GF-D8 (cell line): ENCODE measurements at places on chromosomes 12 and 14.

DNA sequence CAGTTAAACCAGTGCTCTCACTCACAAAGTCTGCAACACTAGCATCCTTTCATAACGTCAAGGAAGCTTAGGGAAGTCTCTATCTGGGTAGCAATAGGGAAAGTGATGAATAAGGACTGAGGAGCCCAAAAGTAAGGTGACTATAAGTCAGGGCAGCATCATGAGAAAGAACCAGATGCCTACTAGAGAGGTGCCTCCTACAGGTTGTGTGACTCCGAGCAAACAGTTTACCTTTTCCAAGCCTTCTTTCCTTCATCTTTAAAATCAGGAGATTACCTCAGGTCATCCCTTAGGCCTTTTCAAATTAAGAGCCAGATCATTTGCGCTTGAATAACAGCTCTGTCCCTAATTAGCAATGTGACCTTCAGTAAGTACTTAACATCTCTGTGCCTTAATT, 40.2 kb downstream of the RTN1 start:
- DNase-seq = no peak

DNA sequence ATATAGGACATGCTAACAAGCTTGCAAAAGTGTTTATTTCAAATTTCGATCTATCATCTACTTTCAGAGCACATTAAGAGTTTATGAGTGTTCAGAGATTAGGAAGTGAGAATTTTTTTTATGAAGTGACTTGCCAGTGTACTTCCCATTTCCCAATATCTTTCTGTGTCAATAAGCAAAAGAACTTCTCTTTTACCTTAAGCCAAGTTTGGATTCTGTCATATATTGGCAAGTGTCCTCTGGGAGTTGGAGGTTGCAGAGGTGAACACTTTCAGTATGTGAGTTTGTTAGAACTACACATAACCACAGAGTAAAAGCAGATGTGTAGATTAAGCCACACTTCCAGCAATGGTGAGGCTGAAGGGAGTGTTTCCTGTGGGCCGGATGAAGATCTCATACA, 16.6 kb upstream of the KLRF1 start:
- peak; percentile 8 for DNase-seq

DNA sequence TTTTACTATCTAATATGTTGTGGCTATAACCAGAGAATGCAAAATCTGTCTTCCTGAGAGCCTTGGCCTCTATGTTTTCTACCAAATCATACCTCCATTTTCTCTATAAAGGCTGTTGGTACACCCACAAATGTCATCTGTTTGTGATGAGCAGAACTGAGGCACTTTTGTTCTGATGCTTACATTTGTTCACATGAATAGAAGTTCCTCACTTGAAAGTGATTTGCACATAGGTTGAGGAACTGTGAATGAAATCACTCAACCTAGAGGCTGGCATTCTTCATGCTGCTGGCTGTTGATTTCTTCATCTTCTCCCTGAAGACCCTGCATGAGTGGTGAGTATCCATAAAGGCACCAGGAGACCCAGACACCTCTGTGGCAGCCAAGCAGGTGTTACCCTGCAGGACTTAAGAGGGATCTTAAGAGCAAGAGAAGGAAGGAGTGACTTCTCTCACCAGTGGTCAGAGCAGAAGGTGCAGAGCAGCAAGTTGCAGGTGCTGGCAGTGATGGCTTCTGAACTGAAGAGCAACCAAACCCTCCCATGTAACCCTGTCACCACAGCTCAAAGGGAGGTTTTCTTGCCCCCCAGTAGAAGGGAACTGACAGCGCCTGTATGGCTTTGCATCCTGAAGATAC, 110.3 kb downstream of the HMGA2 start:
- DNase-seq = no peak

- no peak for DNase-seq
These were observed 18.7 kb upstream of the EPYC start for GRCh38 chr12:91023326-91024004.

DNA sequence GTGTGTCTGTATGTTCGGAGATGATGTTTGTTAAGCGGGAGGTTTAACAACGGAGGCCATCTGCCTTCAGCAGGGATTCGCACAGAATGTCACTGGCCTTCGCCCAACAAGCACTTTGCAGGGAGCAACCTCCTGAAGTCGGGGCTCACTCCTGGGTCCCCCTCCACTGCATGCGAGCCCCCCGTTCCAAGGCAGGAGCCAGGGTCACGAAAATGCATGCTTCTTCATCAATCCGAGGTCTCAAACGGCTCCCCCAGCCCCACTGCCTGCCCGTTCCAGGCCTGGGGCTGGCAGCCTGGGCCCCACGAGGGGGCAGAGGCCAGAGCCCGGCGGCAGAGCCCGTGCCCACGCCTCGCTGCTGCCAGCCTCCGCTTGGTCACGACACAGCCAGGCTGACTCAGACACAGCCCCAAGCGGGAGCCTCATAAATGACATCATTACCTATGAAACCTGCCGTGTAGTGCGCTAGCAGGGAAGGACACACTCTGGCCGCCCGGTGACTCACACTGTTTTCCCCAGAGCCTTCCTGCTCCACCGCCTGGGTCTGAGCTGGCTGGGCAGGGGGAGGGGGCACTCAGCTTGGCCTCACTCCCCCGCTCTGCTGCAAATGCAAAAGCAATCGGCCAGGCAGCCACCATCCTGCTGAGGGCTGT, 169.5 kb upstream of the RTL1 start:
- DNase-seq = no peak

GRCh38 chr14:93970585-93970964, 5.8 kb downstream of the ASB2 start:
- DNase-seq = peak; percentile 6

- no peak for DNase-seq
These were observed 183.6 kb upstream of the G2E3 start for GRCh38 chr14:30375296-30375892.

GRCh38 chr12:122856999-122857671, 21.9 kb downstream of the HIP1R start:
- no peak for DNase-seq

DNA sequence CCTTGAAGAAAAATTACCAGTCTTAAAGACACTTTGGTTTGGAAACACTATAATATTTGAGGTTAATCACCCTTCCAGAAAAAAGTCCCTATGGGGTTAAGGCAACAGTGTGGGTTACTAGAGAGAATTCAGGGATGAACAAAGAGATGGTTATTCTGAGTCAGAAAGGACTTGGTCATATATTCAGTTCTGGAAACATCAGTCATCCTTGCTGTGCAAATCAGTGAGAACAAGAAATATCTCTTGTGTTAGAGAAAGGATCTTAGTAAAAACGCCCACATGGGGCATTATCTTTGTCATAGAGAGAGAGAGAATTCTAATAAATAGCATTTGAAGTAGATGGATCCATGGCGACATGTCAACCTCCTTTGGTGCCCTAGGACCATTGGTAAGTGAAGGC, 59.4 kb upstream of the E2F7 start:
- DNase-seq = no peak

- DNase-seq = no peak
These were observed 122.5 kb upstream of the BCAT1 start for GRCh38 chr12:25071366-25071765.

DNA sequence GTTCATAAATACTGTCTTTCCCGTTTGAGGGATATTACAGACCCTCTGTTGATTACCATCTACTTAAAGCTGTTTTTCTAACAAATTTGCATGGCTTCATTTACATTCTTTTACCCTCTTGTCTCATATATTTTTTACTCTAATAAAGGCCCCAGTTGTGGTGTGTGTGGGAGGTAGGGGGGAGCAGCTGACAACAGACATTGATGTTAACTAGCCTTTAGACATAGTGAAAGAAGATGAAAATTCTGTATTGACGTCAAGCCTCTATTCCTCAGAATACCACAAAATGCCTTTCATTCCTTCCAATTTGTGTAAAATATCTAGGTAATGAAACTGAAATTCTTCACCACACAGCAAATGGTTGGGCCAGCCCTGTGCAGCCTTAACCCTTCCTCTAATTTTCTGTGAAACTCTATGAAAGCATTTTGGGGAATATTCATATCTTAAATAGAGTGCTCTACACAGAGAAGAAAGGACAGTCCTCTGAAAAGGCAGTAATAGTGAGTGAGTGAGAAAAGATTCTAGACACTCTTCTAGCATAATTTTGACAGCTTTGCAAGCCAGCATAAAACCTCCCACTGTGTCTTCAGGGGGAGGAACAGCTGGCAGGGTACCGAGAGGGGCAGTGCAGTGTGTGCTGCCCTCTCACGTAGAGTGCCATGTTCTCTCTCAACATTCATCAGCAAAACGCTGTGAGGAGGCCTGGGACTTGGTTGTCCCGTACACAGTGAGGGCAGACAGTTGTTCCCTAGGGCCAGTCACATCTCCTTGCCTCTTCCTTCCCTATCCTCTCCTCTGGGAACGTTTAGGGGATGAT, 20.1 kb upstream of the CERS5 start:
- DNase-seq = no peak

DNA sequence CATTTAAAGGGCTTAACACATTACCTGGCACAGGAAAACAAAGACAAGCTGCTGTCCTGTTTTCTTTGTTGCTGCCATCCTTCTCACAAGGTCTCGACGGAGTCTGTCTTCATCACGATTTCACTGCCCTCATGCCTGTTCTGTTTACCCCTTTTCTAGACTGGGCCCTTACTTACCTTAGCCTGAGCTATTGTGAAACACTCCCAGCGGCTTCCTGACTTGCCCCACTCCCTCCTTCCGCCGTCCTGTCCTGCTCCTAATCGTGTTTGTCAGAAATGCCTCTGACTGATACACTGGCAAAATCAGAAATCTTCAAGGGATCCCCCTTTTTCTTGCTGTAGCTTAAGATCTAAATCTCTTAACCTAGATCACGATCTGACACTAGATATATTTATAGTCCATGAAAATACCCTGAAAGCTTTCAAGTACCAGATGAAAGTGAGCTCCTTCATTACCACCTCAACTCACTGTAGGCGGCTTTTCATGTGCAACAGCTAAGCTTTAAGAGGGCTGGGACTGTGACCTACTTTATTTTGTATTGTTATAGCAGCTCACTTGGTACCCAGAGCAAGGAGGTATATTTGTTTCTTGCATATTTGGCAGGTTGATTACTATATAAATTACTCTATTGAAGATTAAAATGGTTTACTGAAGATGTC, 32.1 kb downstream of the TECPR2 start:
- DNase-seq = peak; percentile 49

DNA sequence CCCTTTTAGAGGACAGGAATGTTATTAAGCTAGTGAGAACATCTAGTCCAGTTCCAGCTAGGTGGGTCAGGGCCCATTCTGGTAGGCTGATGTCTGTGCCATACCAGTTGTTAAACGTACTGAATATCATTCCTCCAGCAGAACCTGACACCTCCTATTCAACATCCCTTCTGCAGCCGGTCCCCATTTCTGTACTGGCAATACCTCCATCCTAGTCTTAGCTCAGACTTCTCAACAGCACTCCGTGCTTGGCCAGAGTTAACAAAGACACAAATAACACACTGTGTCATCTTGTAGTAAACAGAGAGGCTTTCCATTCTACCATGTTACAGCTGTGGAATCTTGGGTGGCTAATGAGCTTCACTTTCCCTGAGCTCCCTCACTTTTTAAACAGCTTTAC, 94.3 kb upstream of the PDE3A start:
- no peak for DNase-seq

DNA sequence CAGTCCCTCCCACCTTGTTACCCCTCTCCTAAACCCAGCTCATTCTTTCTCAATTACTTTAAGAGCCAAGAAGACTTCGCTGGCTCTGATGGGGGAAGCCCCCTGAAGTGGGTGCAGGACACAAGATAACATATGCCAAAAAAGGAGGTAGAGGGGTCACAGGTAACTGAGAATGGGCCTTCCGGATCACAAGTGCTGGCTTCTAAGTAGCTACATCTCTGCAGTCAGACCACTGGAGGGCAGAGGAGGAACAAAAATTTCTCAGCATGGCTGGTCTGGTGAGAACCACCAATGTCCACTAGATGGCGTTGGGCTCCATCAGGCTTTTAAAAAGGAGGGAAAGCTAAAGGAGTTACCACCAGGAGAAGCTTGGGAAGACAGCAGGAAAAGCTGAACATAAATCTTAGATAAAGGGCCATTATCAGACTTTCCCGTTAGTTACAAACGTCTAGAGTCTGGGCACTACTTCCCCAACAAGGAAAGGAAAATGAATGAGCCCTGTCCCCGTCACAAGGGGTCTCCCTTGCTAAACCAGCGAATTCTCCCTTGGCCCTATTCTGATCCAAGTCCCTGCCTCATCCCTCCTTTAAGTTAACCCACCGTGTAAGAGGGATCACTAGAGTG, 11.6 kb upstream of the CDH24 start:
- no peak for DNase-seq

DNA sequence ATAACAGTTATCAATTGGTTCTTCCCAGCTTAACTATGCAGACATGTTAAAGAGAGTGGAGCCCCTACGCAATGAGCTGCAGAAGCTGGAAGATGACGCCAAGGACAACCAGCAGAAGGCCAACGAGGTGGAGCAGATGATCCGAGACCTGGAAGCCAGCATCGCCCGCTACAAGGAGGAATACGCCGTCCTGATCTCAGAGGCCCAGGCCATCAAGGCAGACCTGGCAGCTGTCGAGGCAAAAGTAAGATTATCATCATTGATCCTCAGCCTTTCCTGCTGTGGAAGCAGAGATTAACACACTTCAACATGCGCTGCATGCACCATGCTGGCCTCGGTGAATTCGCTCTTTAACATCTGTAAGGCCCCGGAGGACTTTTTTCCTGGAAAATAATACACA, 53.6 kb downstream of the HSP90AA1 start:
- no peak for DNase-seq

DNA sequence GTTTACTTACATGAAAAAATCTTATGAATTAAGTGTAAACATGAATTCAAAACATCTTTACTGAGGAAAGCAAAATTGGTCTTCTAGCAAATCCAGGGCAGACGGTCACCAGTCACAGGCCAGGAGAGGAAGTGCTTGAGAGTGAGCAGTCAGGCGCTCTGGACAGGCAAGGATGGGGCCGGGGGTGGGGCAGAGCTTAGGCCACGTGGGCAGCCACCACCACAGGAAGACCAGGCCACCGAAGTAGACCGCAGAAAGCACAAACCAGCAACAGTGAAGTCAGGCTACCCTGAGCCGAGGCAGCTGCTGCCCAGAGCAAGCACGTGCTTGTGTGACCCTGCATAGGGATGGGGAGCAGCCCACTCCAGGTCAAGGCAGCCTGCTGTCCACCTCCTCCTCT, 33.5 kb downstream of the SLC6A12 start:
- peak; percentile 90 for DNase-seq

DNA sequence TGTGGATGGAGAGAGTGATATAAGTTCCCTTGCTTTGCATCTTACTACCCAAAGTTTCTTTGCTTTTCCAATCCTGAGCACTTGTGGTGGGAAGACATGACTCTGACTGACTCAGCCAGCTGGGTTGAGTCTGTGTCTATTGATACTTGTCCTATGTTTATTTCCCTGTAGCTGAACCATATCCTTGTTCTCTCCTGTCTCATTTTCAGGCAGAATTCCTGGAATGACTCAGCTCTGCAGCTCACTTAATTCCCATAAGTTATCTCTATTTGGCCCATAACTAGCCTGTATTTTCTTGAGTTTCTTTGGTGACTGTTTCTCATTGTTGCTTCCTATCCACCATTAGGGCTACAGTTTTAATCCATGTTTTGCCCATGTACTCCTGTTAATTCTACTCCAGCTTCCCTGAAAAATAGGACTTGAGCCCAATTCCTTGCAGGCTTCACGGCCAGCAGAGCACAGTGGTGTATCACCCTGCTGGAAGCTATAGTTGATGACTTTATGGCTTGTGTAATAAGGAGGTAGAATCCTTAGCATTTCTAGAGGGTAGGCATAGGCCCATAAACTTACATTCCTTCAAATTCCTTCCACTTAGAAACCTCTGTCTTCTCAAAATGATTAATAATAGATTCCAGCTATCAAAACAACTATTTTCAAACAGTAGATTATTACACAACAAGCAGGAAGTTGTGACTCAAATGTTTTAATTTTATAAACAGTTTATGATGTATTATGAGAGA, 183.1 kb downstream of the TMTC3 start:
- no peak for DNase-seq
